ENCODE measurements at places on chromosomes 6 and 20.

- DNase-seq, result no peak
Measured at GRCh38 chr20:2084703-2085102, 16.9 kb upstream of the STK35 start.

DNA sequence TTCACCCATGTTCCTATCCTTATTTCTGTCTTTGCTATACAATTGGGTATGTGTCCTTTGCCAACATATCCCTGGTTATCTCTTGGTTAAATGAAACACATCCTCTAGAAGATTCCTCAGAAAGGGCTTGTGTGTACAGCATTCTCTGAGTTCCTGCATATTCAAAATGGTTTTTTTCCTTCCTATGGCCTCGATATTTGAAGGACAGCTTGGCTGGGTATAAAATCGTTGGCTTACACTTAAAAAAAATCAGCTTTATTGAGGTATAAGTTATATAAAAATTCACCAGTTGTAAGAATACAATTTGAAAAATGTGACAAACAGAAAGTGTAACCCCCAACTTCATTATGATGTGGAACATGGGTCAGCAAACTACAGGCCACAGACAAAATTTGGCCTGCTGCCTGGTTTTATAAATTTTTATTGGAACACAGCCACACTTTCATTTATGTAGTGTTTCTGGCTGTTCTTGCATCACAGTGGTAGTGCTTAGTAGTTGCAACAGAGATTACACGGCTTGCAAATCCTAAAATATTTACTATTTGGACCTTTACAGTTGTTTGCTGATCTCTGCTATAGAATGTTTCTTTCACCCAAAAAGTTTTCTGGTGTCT is 16.7 kb downstream of the PCMT1 start:
- no peak for DNase-seq

GRCh38 chr6:111813677-111814310 is 59.5 kb downstream of the FYN start:
- DNase-seq, result no peak

DNA sequence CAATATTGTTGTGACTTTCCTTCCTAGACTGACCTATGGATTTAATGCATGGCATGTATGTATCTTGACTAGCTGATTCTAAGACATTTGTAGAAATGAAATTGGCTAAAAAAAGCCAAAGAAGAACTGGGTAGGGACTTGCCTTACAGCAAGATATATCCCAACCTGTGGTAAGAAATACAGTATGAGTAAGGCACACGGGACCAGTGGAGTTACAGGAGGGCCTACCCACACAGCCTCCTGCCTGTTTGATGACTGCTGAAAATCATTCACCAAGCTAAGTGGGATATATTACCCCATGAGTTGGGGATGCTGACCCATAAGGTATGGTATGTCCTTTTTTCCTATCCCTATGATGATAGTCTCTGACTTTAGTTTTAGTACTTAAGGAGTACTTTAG is 112.2 kb downstream of the INSM1 start:
- no peak for DNase-seq

DNA sequence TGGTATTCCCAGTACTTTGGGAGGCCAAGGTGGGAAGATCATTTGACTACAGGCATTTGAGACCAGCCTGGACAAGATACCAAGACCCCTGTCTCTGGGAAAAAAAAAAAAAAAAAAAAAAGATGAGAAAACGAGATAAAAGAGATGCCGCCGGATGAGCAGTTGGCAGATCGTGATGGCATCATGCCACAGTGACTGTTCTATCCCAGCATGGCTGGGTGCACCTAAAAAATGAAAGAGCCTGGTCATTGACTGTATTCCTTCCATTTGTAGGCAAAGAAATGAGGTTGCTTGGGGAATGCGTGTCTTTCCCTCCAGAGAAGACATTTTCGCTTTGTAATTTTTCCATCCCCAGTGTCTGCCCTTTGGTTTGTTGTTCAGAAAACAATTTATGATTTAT is 12.9 kb downstream of the AKAP12 start:
- no peak for DNase-seq

DNA sequence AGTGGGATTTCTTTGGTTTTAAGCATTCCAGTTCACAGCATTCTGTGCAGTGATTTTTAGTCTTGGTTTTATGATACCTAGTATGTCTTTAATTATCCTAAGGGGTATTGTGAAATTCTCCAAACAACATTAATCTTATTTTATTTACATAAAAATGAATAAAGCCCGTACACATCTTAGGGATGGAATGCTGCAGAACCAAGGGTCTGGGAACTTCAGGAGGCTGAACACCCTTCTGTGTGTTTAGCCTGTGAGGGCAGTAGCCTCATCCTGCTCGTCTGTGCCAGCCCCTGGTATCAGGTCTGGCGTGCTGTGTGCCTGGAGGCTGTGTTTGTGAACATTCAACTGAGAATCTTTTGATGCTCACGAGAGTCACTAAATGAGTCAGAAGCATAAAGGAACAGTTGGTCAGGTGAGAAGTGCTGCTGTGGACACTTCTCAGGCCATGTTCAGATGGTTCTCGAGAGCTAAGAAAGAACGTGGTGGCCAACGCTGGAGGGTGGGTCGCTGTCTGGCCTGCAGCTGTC is 25.2 kb upstream of the C20orf204 start:
- no peak for DNase-seq

DNA sequence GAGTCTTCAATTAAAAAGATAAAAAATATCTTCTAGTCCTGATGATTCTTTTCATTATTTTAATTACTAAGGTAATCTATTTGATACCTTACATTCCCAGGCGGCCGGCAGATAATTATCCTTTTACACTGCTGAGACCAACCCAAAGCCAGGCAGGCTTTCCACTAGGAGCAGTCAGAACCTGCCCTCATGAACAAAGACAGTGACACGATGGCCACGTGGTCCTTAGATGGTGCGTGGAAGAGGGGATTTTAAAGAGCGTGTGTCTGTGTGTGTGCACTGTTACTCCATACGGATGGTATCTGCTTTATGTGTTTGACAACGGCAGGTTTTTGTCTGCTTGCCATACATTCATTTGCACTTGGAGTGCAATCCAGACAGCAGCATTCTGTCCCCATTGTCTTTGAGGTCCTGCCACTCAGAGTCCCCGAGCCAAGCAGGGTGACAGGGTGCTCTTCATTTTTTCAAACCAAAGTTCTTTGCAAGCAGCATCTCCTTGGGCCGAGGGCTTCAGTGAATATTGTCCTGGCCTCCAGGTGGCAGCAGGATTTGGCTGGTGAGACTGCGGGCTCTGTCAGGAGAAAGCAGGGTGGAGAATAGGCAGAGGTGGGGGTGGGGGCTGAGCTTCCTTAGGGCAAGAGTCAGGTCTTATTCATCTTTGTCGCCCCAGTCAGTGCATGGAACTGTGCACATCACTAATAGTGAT is 260.5 kb downstream of the NRN1 start:
- DNase-seq, result peak; percentile 13

GRCh38 chr6:140289186-140289585 is 914.7 kb upstream of the CITED2 start:
- no peak for DNase-seq

DNA sequence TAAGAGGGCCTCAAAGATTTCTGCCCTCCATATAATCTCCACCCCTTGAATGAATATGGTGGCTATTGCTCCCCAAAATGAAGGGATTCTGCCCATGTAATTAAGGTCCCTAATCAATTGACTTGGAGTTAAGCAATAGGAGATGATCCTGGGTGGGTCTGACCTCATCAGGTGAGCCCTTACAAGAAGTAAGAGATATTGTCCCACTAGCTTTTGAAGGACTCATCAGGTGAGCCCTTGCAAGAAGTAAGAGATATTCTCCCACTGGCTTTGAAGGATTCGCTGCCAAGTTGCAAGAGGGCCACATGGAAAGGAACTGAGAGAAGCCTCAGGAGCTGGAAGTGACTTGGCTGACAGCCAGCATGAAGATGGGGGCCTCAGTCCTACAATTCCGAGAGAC is 103.4 kb downstream of the BMP7 start:
- DNase-seq, result no peak

- DNase-seq, result peak; percentile 81
Measured at GRCh38 chr6:138510093-138510492, 10.8 kb upstream of the NHSL1 start.

DNA sequence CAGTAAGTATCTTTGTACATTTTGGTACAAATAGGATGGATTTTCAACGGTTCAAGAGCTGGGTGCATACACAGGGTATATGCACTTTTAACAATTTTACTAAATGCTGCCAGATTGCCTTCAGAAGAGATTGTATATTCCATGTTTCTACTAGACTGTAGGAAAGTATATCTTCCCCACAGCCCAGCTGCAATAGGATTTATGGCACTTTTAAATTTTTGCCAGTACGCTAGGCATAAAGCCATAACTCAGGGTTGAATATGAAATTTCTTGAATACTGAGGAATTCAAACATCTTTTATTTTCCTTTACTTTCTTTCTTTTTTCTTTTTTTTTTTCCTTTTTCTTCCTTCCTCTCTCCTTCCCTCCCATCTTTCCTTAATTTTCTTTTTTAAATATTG is 78.7 kb upstream of the SULF2 start:
- no peak for DNase-seq

GRCh38 chr6:126429866-126430265 is 90.0 kb downstream of the CENPW start:
- peak; percentile 44 for DNase-seq

DNA sequence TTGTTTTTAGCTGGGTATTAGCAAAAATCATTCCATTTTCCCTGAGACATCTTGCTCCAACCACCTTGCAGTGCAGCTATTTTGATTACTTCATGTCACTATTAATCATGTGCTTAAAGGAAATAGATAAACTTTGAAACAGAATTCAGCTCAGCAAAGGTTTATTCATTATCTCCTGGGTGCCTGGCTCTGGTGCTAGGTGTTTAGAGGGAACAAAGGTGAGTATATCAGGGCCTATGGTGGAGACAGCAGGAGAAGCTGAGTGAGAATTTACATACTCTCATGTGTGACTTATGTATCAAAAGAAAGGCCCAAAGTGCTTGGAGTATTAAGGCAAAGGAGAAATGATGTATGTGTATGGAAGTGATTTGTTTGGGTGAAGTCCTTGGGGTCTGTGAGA is 63.8 kb upstream of the BMP2 start:
- no peak for DNase-seq

DNA sequence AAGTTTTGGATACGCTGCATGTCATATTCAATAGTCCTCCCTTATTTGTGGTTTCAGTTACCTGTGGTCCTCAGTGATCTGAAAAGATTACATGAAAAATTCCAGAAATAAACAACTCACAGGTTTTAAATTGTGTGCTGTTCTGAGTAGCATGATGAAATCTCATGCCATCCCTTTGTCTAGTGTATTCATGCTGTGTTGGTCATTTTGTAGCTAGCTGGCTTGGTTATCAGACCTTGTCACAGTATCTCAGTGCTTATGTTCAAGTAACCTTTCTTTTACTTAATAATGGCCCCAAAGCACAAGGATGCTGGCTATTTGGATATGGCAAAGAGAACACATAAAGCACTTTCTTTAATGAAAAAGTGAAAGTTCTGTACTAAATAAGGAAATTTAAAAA is 78.3 kb downstream of the FUT9 start:
- DNase-seq, result peak; percentile 24

DNA sequence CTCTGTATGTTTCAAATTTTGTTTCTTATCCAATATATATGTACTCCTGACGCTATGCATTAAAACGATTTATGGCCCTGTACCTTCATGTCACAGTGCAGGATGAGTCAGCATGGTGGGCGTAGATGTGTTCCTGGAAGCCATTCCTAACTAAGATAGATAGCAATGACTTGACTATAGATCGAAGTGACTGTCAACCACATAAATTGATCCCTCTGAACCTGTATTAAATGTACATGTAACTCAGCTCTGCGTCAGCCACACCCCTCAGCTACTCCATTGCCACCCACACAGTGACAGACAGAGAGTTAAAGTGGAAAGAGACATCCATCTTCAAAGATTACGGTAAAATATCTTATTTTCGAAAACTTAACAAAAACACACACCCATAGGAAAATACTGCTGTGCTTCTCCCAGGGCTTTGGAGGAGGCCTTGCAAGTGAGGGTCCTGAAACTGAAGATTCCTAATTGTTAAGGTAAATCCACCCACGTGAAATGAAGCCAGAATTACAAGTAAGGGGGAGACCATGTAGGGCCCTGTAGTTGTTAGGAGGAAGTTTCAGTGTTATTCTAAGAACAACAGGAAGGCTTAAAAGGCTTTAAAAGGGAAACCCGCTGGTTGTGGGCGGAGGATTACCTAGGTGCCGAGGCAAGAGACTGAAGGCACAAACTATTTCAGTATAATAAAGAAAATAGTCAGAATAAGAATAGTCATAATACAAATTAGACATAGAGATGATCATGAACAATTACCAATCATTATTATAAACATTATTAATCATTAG is 10.3 kb upstream of the RAD21L1 start:
- DNase-seq, result peak; percentile 9

DNA sequence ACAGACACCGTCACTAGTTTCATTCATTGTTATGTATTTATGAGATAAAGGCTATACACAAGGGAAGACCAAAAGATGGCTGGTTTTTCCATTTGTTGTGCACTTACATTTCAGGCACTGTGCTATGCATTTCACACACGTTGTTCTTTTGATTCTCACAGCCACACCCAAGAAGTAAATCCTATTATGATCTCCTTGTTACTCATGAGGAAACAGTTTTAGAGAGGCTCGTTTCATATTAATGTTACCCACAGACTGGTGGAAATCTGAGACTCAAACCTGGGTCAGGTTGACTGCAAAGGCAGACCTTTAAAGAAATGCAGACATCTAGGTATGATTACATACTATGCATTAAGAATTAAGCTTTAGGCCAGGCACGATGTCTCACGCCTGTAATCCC is 34.9 kb downstream of the SHLD1 start:
- no peak for DNase-seq

DNA sequence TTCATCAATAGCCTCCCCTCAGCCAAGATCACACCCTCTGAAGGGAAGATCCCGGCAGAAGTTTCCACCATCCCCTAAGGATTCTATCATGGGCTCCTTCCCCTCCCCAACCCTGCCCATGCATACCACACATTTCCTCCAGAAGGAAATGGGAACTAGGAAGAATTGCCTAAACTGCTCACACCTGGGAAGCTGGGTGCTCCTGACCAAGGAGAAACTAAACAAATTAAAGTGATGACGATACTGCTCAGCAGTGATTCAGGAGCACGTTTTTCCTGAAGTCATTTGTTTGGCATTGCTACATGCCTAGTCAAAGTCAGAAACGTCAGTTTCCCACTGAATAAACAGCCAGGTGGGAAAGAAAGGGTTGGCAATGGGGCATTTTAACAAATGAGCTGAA is 136.1 kb upstream of the CDYL start:
- no peak for DNase-seq

DNA sequence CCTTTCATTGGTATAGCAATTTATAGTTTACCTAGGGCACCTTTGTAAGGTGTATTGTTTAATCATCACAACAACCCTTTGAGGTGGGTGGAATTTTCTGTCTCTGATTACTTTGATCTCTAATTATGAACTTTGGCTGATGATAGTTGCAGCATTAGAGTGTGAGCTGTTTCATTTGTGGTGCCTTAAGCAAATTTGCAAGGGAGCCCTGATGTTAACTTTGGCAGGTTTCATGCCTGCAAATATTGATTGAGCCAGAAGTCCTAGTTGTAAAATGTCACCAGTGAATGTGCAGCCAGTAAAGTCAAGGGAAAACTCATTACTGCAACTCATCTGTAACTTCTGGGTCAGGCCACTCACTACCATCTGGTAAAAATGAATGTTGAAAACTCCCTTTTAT is 29.8 kb downstream of the CTNNBL1 start:
- DNase-seq, result peak; percentile 66

- no peak for DNase-seq
Measured at GRCh38 chr6:145765449-145765848, 30.1 kb upstream of the EPM2A start.

GRCh38 chr6:130980310-130981032 is 82.6 kb downstream of the EPB41L2 start:
- no peak for DNase-seq

GRCh38 chr20:49136817-49137571 is 51.1 kb downstream of the STAU1 start:
- DNase-seq, result no peak
